Occipital lobe (tissue), 3 donors: ENCODE measurements at places on chromosomes 3 and 15.

- DNase-seq, result no peak
Measured at GRCh38 chr3:176687754-176688153, 509.5 kb downstream of the TBL1XR1 start.

GRCh38 chr3:121574449-121574848 is 6.7 kb downstream of the ARGFX start:
- DNase-seq, result no peak

DNA sequence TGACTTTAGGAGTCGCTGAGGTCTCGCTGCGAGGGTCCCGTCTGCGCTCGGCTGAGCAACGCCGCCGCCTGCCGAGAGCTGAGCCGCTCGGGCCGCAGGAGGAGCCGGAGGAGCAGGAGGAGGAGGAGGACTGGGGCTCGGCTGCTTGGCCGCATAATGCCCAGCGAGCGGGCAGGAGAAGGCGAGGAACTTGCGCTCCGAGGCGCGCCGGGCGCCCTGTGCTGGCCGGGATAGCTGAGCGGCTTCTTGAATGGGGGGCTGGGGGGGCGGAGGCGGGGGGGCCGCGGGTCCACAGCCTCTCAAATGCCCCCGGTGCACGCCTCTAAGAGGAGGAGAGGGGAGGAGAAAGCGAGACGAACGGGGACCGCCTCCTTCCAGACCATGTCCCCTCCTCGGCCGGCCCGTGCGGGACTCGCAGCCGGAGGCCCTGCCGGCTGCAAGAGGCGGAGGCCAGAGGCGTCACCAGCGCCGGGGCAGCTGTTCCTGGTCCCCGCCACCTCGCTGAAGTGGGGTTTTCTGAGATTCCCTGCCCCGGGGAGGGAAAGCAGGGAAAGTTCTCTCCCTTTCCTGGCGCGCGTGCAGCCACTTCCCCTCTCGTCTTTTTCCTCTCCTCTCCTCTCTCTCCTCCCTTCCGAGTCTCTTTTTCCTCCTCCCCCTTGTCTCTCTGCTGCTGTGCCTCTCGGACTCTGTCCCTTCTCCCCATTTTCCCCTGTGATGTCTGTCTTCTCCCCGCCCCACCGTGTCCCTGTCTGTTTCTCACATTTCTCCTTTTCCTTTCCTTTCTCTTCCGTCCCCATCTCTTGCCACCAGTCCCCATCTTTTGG is at the start of gene ADAMTS9:
Gene ADAMTS9 (minus strand): TSS at position 220 of the 824 bp plus-strand sequence. CDS start 343 bp downstream, outside the sequence.
- DNase-seq, result peak; percentile 12

DNA sequence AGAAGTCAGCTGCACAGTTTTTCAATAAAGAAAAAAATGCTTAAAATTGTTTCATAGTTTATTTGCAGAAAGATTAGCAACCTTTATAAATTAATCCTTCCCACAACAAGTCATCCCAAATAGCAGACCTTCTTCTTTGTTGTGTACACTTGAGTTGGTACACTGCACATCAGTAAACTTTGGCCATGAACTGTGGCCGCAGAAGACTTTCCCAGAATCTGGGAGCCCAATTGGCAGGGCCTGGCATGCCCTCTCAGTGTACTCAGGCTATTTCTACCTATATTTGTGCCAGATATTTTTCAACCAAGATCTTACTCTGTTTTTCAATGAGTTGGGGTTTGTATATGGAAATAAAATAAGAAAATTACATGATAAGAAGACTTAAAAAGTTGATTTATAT is 133.1 kb downstream of the DIPK2A start:
- no peak for DNase-seq

GRCh38 chr3:126748701-126749546 is 44.9 kb downstream of the CHCHD6 start:
- no peak for DNase-seq
